ENCODE measurements at places on chromosomes 5 and 9.

DNA sequence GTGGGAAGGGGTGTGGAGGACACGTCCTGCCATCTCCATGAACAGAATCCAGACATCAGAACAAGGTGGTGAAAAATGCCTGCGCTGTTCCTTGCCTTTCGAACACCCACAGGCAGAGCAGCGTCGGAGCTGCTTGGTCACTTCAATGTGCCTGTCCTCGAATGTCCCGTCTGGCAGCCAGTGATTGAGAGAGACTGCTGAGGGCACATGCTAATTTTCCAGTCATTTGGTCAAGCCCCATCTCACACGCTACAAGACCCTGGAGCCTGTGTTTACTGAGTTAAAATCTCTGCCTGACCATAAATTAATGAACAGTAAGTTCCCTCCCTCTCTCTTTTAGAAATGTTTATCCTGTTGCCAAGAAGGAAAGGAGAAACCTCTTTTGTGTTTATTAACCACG is 149.3 kb downstream of the NTRK2 start:
- no peak for DNase-seq

- DNase-seq = no peak
Measured at GRCh38 chr5:11878814-11879213, 25.4 kb downstream of the CTNND2 start.

DNA sequence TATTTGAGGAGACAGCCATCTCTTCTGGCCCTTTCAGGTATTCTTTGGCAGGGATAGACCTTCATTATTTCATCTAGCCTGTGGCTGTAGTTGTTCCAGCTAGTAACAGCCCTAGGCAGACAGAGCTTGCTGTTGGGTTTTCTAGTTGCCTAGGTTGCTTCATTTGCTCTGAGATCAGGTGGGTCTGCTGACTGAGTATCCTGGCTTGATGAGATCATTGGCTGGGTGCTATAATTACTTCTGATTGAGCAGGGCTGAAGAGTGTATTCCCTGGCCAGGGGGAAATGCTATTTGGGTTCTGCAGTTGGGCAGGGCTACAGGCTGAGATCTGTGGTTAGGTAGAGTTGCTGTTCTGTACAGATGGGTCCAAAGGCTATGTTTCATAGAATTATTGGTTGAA is 456.1 kb downstream of the PSAT1 start:
- no peak for DNase-seq

GRCh38 chr9:6414247-6414641 is 1.2 kb downstream of the UHRF2 start:
- no peak for DNase-seq

DNA sequence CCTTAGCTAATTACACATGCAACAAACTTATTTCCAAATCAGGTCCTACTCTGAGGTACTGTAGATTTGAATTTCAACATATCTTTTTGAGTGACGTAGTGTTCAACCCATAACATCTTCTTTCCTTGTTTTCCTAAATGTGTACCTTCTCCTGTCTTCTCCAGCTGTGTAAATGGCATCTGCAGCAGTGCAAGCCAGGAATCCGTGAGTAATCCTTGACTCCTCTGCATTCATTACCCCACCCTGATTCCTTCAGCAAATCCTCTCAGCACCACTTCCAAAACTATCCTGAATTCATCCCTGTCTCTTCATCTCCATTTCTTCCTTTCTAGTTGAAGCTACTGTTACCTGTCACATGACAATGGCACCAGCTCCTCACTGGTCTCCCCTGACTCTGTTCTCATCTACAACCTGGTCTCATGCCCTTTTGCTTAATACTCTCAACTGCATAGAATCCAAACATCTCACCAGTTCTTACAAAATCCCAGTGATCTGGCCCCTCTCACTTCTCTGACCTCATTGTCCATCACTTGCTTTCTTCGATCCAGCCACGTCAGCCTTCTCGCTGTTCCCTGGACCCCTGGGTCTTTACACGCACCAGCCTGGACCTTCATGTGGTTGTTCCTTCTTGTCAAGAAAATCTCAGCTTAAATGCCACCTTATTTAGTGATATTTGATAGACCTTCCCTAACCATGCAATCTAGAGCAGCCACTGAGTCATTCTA is 14.6 kb upstream of the TRAF1 start:
- DNase-seq = no peak

- DNase-seq = no peak
Measured at GRCh38 chr9:109426626-109427402, 71.3 kb downstream of the PTPN3 start.

DNA sequence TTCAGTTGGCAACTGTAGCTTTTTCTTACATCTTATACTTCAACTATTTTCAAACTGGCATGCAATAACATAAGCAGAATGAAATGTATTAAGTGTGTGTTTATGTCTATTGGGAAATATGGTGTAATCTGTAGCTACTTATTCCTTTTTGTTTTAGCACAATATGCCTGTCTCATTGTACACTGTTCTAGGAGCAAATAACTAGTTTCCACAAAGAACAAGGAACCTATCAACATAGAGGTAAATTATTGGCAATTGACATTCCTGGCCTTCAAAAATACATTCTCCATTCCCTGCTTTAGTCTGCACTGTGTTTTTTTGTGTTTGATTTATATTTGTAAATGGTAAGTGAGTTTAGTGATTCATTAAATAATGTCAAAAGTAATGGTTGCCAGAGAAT is 75.7 kb downstream of the FBXL7 start:
- DNase-seq = no peak

GRCh38 chr5:64900618-64901017 is 131.9 kb downstream of the CWC27 start:
- DNase-seq = no peak

DNA sequence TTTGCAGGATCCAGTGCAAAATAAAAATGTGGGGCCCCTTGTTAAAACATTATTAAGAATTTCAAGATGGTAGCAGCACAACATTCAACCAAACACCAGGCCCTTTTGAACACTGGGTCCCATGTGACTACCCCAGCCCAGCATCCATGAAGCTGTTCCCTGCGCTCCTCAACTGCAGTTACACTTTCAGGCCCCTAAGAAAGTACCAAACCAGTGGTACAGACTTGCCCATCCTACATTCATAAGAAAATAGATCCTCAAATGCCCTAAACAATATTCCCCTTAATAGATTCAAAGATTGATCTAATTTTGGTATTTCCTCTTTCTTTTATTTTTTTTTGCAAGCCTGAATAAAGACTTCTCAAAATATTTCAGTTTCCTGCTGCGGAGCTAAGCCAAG is 201.7 kb downstream of the EFNA5 start:
- DNase-seq = no peak

GRCh38 chr5:53416144-53416738 is 64.2 kb upstream of the FST start:
- DNase-seq = no peak

GRCh38 chr9:8822667-8823025 is 1023.1 kb upstream of the DMAC1 start:
- DNase-seq = no peak

DNA sequence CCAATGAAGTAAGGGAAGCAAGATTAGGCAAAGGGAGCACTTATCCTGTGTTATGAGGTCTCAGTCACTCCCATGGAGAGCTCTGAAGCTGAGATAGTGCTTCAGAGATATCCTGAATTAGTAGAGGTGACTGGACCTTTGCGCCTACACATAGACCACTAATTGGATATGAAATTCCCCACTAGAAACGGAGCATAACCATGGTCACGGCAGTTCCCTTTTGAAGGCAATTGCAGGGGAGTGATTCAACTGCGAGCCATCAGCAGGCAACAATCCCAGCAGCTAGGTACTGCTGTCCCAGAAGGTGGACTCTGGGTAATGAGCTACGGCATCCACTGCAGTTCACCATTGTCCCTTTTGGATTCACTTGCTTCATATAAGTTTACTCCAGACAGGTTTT is 267.7 kb upstream of the RASA1 start:
- DNase-seq = no peak

- DNase-seq = no peak
Measured at GRCh38 chr5:150600616-150601490, 39.6 kb upstream of the SYNPO start.

DNA sequence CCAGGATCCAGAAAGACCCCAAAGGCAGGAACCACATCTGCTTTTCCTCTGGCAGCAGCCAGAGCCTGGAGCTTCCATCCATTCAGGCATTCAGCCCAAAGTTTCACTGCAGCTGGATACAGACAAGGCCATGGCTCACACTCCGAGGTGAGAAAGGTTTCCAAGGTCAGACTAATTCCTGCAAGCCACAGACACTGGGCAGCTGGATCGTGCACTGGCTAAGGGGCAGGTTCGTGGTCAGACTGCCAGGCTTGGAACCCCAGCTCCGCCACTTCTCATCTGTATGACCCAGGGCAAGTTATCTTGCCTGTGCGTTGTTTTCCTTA is 36.9 kb downstream of the SPOCK1 start:
- DNase-seq = no peak

DNA sequence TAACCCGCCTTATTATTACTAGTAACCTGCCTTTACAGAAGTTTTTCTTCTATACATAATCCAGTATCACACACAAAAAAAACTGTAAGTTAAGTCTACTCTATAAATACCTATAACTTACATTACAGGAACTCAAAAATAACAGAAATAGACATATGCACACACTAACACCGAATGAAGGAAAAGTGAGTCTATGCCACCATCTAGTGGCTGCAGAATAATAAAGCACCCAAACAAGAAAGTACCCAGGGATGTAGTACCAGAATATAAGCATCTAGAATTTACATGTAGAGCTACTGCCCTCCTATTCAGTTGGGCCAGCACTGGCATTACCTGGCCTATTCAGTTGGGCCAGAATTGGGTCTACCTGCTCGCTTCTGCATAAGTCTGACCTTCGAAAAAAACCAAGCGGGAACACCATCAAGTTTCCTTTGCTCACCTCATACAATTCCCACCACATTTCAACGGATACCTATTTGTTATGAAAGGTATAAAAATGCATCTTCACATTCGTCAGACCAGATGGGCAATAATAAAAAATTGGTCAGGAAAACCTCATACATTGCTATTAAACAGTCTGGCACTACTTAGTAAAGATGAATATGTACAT is 4.0 kb upstream of the NIPSNAP3A start:
- DNase-seq = peak; percentile 72

GRCh38 chr5:136037001-136037705 is 8.4 kb downstream of the TGFBI start:
- DNase-seq = peak; percentile 34

- peak; percentile 12 for DNase-seq
Measured at GRCh38 chr5:154273028-154273617, 82.6 kb downstream of the GALNT10 start.

GRCh38 chr5:172383191-172383802 is 71.0 kb downstream of the SH3PXD2B start:
- no peak for DNase-seq

DNA sequence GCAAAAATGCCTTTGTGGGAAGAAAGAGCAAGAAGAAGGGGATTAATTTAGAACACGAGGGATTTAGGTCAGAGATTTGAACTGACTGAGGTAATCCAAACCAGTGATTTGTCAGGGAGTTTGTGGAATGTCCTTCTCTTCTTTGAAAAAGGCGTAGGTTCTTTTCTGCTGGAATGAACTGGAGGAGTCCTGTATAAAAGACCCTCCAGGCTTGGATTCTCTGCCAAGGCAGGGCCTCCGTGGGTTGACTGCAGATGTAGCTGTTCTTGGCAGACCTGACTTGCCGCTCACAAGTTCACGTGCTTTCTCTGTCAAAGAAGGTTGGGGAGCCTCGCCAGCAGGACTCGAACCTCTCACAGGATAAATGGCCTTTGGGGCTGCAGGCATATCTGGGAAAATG is 62.8 kb upstream of the STC2 start:
- DNase-seq = no peak

DNA sequence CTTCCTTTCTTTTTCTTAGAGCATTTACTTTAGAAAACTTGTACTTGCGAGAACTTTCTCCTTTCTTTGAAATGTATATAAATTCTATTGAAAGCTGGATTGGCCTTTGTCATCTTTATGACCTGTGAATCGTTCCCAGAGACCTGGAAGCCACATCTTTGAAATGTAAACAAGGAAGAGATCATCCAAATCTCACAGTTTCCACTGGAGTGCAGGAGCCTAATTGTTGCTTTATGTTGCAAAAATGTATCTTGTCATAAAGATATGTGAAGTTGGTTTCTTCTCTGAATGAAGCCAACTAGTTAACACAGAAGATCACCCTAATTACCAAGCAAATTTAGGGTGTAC is 1101.8 kb downstream of the TAF11L14 start:
- DNase-seq = no peak

- DNase-seq = no peak
Measured at GRCh38 chr5:168624850-168625364, 45.7 kb upstream of the PANK3 start.

GRCh38 chr5:11733185-11733839 is 170.9 kb downstream of the CTNND2 start:
- DNase-seq = no peak

DNA sequence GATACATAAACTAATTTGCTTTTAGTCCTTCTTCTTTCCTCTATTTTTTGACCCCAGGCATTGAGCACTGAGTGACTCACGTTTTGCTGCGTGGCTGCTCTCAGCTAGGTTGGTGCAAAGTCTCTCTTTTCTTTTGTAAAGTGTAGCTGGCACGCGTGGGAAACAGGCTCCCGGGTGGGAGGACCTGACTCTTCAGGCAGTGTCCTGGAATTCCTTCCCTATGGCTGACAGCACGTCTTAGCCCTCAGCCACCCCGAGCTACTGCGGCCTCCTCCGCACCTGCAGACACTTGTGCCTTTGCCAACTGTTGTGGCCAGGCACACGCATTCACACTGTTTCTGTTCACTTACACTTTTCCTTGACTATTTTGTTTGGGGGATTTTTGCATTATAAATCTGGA is 877 bp upstream of the SCGB3A1 start:
- DNase-seq = no peak

- DNase-seq = no peak
Measured at GRCh38 chr9:136665111-136665703, 2.5 kb downstream of the EGFL7 start.

- DNase-seq = no peak
Measured at GRCh38 chr5:56346044-56346710, 113.0 kb upstream of the ANKRD55 start.

DNA sequence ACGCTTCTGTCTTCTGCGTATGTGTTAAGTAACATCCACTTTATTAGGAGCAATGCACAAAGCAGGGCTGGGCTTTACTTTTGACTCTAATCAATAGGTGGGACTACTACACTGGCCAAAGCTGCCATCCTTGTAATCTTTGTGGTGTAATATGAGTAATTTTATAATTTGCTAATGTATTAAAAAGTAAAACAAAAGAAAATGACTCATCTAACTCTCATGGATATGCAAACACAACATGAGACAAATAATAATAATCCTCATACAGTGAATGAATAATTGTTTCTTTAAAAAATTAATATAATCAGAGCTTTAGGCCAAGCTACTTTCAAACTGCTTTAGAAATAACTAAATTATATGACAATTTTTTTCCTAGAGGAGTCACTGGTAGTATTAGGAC is 90.7 kb downstream of the NR3C1 start:
- DNase-seq = no peak
